Activated CD4-positive, alpha-beta memory T cell treated with anti-CD3 and anti-CD28 coated beads, Interleukin-2, amount 10 ng/mL, durations not matched to agents 7 days and 5 days (primary cell): ENCODE measurements at places on chromosomes 4 and X. TPM values are rescaled to one million over a fixed set of nuclear protein-coding genes. Genes with fewer than 3 reads are reported as not detected.

USP17L30 gene
- not detected for total RNA-seq

CT45A2 gene
- not detected for total RNA-seq

LIN54 gene
- total RNA-seq: 34.6 TPM

HS3ST1 gene
- total RNA-seq: not detected

NDST3 gene
- total RNA-seq: not detected

DNA sequence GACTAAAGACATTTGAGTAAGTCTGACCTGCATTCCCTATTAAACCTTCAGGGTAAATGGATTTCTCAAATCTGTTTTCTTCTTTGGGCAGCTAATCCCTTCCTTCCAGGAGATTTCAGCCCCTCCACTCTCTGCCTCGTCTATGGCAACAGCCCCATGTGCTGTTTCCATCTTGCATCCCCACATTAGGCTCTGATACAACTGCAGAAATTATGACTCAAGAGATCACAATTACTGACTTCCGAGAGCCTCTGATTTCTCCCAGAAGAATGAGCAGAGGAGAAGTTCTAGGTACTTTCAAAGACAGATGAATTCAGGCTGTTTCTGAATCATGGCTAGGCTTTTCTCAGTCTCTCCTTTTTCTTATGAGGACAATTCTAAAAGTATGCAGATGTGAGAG is 38.7 kb downstream of the RAI2 start:
- DNase-seq: no peak

- no peak for DNase-seq
These were observed 89.7 kb downstream of the OPHN1 start for GRCh38 chrX:68343551-68343950.

DNA sequence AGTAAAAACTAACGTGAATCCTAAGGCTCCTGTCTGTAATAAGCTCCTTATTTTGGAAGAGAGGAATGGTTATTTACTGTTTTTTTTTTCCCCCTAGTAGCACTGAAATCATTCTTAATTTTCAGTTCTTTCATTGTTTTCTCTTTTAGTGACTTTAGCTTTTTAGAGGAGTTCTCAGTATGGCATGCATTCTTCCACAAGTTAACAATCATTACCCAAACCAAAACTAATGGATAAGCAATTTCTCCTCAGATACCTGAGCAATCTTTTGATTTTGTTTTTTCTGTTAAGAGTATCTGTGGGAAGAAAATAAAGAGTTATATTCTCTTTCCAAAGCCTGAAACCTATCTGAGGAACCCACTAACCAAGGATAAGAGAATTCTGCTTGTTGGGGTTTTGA is 16.7 kb upstream of the PPA2 start:
- no peak for DNase-seq

DNA sequence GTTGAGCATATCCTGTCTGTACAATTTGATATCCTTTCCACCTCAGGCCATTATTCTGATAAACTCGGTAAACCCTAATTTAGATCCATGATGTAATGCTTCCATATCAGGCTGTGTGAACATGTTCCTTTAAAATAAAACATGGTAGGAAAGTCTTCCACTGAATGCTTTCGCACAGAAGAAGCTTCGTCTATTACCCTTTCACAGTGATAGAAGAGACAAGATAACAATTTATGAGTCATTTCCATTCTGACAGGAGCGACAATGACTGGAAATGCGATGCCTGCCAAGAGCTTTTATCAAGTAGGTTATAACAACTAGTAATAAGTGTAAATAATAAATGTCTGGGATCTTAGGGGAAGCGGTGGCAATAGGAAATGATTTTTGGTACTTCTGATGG is 98.8 kb downstream of the TTC29 start:
- no peak for DNase-seq

DNA sequence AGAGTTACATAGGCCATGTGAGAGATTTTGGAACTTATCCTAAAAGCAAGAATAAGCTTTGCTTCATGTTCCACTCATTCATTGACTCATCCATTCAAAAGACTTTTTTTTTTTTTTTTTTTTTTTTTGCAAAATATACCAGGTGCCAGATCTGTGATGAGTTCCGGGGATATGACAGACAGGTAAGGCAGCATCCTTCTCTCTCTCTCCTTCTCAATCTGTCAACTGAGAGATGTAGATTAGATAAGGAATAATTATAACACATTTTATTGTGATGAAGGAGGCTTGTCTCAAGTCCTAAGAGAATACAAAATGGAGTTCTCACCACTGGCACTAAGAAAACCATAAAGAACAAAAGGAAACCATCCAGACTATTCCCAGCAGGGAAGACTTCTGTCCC is 190.2 kb upstream of the CPEB2 start:
- no peak for DNase-seq
